Dermis microvascular lymphatic vessel endothelial cell (primary cell): ENCODE measurements at places on chromosomes 6 and 20. TPM values are rescaled to one million over a fixed set of nuclear protein-coding genes. Genes with fewer than 3 reads are reported as not detected.
A peak's percentile ranks its signal among the peaks of the same experiment; 100 is the strongest.

The CCHCR1 gene
- total RNA-seq = 11.1 and 11.8 TPM in 2 replicates

The PTPRT gene
- not detected in 2 replicates for total RNA-seq

The CST4 gene
- total RNA-seq = not detected in 2 replicates

The GUCA1A gene
- total RNA-seq = not detected in 2 replicates

The TOX2 gene
- 0.77 and 1.0 TPM in 2 replicates for total RNA-seq

The TTK gene
- total RNA-seq = 4.8 and 15.5 TPM in 2 replicates

The FAM184A gene
- total RNA-seq = 0.13 and 0.25 TPM in 2 replicates

The GZF1 gene
- 14.6 and 22.5 TPM in 2 replicates for total RNA-seq

The CCR6 gene
- not detected in 2 replicates for total RNA-seq

- DNase-seq = no peak
Observed at GRCh38 chr20:21788082-21788481, 82.6 kb downstream of the PAX1 start.

DNA sequence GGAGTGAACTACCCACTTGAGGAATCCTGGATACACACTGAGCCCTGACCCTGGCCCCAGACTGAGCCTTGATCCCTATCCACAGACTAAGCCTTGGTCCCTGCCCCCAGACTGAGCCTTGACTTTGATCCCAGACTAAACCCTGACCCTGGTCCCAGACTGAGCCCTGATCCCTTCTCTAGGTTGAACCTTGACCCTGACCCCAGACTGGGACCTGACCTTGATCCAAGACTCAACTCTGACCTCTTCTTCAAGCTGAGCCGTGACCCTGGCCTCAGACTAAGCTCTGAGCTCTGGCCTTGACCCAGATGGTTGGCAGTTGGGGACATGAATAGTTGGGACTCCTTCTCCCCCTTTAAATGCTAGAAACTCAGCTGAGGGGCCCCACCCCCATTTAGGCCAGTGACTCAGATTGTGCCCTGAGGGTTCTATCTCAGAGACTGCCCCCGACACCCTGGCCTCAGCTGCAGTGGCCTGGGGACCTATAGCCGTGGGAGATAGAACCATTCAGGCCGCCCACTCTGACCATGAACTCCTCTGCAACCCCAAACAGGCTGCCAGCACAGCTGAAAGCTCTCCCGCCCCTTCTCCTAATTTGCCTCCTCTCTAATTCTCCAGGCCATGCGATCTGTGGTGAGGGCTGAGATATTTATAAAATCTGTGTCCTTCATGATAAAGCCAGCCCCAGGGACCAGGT lies 84.7 kb downstream of the DLGAP4 start:
- DNase-seq = no peak

- no peak for DNase-seq
Observed at GRCh38 chr6:42136508-42137193, 5.8 kb downstream of the C6orf132 start.

- no peak for DNase-seq
Observed at GRCh38 chr20:40521962-40522361, 167.1 kb downstream of the MAFB start.

DNA sequence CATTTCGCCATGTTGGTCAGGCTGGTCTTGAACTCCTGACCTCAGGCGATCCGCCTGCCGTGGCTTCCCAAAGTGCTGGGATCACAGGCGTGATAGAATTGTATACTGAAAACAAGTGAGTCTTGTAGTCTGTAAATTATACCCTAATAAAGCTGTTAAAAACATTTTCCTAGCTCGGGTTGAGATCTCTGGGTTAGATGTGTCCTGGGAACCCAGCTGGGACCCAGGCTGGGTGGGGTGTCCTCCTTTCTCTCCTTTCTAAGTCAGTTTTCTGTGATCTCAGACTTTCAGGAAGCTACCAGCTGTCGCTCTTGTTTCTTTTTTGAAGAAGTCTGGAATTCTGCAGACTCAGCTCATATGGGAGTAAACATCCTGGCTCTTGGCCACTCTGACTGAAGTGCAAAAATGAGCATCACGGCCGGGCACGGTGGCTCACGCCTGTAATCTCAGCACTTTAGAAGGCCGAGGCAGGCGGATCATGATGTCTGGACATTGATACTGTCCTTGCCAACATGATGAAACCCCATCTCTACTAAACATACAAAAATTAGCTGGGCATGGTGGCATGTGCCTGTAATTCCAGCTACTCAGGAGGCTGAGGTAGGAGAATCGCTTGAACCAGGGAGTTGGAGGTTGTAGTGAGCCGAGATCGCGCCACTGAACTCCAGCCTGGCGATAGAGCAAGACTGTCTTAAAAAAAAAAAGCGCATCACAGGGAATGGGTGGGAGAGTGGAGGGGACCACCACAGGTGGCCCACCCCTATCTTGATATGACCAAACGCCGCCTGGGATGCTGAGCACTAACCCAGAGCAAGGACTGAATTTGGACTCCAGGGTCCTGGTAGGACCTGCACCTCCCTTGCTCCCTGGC lies 9.9 kb upstream of the PCIF1 start:
- peak; percentile 3 for DNase-seq

DNA sequence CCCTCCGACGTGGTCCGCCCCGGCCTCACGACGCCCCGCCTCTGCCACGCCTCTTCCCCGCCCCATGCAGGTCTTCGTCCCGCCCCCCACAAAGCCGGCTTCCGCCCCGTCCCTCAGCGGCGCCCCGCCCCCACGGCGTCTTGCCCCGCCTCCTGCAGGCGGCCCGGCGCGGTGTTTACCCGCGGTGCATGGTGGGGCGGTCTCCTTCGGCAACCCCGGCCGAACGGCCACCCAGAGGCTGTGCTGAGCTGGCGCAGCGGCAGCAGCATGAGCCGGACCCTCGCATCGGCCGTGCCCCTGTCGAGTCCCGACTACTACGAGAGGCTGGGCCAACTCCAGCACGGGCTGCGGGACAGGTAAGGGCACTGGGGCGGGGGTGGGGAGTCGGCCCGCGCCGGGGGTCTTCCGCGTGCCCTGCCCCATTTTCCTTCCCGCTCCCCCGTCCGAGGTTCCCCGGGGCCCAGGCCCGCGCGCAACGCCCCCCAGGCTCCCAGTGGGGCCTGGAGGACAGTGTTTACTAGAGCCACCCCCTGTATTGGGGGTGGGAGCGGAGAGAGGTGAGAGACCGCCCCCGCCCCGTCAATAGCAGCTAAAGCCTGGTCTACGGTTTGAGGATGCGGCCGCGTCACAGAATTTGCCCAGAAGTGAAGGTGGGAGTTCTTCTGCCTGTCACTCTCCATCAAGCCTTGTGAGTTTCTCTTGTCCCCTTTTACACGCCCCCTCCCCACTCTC lies at the start of gene KIZ:
TSS of gene KIZ (plus strand) at position 234 of the 732 bp plus-strand sequence. CDS start at position 268, 34 bp downstream.
- DNase-seq = peak; percentile 61

DNA sequence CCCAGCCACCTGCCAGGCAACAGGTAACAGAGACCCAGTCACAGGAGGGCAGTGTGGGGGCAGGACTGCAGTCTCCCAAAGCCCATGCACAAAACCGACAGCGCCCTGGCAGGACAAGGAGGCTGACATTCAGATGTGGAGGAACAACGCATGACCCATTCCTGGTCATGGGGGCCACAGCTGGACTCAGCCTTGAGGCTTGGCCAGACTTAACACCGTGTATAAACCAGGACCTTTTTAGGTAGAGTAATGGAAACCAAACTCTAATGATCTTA lies 8.1 kb downstream of the GFRA4 start:
- no peak for DNase-seq

GRCh38 chr6:104784884-104785283 lies 74.8 kb downstream of the HACE1 start:
- DNase-seq = peak; percentile 30

GRCh38 chr20:21615617-21616080 lies 89.8 kb upstream of the PAX1 start:
- peak; percentile 46 for DNase-seq

DNA sequence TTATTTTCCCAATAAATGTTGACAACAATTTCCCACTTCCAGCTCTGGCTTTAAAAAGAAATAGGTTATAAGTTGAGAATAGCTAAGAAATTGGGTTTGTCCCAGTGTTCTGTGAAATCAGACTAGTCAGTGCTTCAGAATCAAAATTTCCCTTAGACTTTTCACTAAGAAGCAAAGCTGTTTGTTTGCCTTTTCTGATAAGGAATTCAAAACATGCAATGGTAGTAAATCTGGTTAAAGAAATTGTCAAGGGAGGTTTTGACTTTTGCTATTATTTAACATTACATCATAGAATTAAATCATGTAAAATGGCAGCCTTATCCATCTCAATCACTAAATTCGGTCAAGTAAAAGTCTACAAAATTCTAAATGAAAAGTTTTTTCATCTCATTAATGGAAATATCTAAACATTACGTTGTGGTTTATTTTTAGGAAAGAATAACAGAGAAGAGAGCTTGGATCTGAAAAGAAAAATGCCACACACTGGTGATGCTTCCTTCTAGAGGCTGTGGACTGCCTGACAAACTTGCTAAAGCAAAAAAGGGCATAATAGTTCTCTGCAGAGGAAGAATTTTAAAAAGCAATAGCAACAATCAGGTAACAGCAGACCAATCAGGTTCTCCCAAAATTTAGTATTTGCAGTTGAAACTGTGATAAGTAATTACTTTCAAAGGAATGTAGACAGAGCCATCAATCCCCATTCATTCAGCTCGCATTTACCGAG lies 36.4 kb downstream of the PLAGL1 start:
- no peak for DNase-seq

- no peak for DNase-seq
Observed at GRCh38 chr6:160043784-160044183, 74.9 kb downstream of the IGF2R start.

GRCh38 chr6:110040716-110041115 lies 62.6 kb downstream of the GPR6 start:
- DNase-seq = no peak

- no peak for DNase-seq
Observed at GRCh38 chr6:79878142-79878748, 69.1 kb downstream of the ELOVL4 start.

DNA sequence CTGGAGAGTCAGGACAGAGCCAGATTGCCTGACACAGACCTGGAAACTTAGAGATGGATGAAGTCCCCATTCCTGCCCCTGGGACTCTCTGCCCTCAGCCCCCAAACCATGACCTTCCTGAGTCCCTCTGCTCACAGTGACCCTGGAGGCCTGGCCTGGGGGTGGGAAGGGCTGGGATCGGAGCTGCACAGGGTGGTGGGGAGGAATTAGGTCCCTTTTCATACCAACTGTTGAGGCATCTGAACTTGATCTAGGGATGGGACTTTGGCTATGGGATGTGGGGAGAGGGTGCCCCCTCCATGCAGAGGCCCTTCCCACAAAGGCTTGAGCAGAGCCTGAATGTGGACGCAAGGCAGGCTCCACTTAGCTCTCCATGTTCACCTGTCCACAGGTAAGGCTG lies 144.1 kb downstream of the MRPL14 start:
- DNase-seq = no peak

GRCh38 chr6:154414021-154414813 lies 57.6 kb upstream of the IPCEF1 start:
- no peak for DNase-seq

DNA sequence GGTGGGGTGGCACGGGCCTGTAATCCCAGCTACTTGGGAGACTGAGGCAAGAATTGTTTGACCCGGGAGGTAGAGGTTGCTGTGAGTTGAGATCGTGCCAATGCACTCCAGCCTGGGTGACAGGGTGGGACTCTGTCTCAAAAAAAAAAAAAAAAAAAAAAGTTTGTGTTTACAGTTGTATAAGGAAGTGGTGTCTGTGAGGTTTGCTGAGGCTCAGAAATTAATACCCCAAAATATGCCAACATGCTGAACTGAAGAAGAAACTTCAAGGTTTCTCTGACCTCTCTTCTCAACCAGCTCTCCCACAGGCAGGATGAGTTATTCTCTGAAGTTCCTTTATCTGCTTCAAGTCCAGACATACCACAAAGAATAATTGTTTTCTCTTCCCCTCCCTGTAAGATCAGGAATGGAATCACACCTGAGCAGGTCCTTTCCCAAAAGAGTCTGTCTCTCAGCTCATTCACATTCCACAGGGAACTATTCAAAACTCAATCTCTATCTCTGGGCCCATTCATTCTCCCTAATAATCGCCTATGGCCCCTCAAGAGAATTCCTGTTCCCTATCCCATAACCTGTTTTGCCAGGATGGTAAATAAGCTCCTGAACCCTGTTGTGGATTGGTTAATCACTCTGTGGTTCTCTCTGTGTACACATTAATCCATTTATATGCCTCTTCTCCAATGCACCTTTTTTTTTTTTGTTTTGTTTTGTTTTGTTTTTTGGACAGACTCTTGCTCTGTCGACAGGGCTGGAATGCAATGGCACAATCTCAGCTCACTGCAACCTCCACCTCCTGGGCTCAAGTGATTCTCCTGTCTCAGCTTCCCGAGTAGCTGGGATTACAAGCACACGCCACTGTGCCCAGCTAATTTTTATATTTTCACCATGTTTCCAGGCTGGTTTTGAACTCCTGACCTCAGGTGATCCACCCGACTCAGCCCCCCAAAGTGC lies 17.4 kb upstream of the KIFC1 start:
- DNase-seq = no peak
